Left colon (tissue), 2 donors: ENCODE measurements at places on chromosomes 3 and 15. TPM values are rescaled to one million over a fixed set of nuclear protein-coding genes. Genes with fewer than 3 reads are reported as not detected.

CYP1A2 gene
- not detected for total RNA-seq

LTF gene
- total RNA-seq: 0.53 TPM

RBSN gene
- 13.8 TPM for total RNA-seq

DUOXA1 gene
- total RNA-seq: 0.67 TPM

CALML4 gene
- 118 TPM for total RNA-seq

PDZRN3 gene
- total RNA-seq: 14.2 TPM

SLC22A13 gene
- total RNA-seq: 0.61 TPM

IL20RB gene
- total RNA-seq: 0.89 TPM

DNA sequence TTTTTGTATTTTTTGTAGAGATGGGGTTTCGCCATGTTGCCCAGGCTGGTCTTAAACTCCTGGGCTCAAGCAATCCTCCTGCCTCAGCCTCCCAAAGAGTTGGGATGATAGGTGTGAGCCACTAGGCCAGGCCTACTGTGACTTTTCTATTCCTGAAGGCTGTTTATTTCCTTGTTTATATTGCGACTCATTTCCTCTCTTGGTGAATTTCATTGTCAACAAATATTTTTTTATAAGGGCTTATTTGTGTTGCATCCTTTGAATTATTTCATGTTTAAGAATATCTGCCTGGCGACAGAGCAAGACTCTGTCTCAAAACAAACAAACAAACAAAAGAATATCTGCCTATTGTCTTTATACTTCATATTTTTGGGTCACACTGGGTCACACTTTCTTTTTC, 29.4 kb upstream of the MCCC1 start:
- DNase-seq: no peak

- no peak for DNase-seq
Measured at GRCh38 chr15:39180030-39180429, 400.8 kb upstream of the THBS1 start.

DNA sequence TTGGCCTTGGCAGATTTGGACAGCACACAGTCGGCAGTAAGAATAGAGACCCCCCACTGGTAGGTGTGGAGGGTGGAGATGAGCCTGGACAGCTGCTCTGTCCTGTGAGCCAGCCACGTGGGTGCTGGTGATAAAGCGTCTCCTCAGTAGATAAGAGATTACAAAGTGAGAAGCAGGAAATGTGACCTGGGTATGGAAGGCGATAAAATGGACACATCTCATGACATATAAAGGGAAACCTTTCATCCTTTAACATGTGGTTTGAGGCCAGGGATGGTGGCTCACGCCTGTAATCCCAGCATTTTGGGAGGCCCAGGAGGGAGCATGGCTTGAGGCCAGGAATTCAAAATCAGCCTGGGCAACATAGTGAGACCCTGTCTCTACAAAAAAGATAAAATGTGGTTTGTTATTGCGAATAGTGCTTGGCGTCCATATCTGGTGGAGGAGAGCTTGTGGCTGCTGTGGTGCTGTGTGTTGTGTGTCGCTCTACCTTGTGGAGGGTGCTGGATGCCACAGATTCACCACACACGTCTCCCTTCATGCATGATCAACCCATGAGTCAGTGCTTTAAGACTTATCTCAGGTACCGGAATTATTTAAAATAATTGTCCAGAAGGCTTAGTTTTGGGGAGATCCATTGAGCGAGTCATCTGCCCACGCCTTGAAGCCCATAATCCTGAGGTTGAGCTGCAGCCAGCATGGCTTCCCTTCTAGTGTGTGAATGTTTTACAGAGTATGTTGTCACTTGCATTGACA, 157.0 kb downstream of the GABRG3 start:
- no peak for DNase-seq

- no peak for DNase-seq
Measured at GRCh38 chr15:101308604-101309435, 13.8 kb upstream of the SNRPA1 start.

GRCh38 chr15:70795311-70795665, 31.9 kb upstream of the UACA start:
- DNase-seq: no peak

DNA sequence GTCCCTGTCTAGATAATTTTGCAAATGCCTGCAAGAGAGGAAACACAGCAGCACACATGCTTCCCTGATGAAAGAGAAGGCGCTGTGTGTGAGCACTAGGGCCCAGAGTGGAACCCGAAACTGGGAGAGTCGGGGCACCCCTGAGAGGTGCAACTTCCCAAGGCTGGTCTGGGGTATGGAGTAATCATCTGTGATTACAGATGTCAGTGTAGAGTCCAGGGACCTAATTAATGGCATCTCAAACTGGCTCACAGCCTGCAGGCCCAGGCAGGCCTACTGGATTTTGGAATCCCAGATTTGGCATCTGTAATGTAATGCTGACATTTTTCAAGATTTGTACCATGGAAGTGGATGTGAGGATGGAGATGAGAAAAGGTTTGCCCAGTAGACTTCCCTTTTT, 29.4 kb downstream of the PGPEP1L start:
- DNase-seq: no peak

DNA sequence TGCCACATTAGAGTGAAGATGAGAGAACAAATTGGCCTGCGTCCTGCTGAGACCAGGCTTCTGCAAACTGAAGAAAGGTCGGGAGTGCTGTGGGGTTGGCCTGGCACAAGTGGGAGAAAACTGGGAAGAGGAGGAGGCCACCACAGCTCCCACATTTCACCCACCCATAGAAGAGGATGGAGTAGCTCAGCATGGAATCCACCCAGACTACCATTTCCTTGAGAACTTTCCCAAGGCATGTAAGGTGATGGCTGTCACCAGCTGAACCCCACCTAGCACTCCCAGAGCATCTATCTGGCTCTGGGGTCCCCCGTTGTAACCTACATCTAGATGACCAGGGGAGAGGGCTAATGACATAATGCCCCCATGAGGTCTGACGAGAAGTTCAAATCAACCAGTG, 120.4 kb upstream of the TRIM42 start:
- DNase-seq: no peak

DNA sequence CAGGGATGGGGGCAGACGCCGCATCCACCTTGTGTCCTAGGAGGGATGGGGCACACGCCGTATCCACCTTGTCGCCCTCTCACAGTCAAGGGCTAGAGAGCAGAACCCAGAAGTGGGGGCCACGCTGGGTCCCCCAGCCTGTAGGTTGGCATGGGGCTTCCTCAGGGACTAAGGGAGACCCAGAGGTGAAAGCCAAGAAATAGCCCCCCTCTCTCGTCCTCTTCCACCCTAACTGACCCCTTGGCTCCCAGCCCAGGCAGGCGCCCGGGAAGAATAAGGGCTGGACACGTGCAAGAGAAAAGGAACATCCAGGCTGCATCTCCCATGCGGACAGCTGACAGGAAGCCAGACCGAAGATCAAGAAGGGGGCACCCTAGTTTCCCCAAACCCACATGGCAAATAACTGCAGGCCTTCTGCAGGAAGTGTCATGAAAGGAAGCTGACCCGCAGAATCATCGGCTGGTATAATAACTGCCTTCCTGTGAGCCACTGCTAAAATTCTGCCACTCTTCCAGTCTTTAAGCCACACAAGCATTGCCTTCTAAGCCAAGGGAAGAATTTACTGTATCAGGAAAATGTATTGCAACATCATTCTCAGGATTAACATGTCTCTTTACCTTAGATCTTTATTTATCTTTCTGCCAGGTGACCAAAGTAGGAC, 38.5 kb upstream of the TFRC start:
- no peak for DNase-seq

DNA sequence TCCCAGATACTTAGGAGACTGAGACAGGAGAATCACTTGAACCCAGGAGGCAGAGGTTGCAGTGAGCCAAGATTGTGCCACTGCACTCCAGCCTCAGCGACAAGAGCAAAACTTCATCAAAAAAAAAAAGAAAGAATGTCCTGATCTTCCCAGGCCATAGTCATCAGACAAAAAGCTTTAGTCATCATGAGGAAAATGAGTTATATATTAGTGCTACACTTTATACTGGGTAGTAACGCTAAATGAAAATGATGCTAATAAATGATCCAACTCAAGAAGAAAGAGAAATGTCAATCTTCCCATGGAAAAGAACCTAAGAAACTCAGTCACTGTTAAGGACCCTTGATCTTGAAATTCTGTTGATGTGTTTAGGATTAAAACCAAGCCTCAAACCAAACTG, 26.3 kb upstream of the TRIM59 start:
- no peak for DNase-seq

- no peak for DNase-seq
Measured at GRCh38 chr15:98966091-98966787, 41.4 kb downstream of the PGPEP1L start.

GRCh38 chr15:48058371-48058770, 62.4 kb upstream of the SLC24A5 start:
- DNase-seq: no peak
